Cortex of kidney (tissue), 1 donor: ENCODE measurements at places on chromosomes 5 and 9.

DNA sequence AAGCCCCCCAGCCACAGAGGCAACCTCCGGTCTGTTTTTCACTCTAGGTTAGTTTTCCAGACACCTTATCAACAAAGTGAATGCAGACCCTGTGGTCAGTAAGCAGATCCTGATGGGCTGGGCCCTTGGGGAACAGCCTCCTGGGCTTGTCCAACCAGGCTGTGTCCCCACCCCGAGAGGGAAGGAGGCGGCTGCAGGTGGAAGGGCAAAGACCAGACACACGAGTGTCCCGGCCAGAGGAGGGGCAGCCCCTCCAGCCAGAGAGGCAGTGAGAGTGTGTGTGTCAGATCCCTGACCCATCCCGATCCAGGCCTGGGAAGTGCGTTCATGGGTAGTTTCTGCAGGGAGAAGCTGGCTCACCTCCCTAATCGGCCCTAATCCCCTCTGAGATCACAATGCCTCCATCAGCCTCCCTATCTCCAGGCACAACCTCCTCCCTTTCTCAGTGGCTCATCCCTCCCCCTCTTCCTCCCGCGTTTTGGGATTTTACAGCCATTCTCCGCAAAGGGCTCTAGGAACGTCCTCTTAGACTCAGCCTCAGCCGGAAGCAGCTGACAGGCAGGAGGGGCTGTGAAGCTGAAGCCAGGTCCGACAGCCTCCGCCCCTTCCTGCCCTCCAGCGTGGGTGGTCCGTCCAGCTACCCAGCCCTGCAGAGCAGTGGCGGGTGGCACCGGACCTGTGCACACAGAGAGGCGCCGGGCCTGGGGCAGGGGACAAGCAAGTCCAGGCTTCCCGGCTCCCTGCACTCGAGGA, 9.7 kb downstream of the SLC12A7 start:
- DNase-seq: no peak

DNA sequence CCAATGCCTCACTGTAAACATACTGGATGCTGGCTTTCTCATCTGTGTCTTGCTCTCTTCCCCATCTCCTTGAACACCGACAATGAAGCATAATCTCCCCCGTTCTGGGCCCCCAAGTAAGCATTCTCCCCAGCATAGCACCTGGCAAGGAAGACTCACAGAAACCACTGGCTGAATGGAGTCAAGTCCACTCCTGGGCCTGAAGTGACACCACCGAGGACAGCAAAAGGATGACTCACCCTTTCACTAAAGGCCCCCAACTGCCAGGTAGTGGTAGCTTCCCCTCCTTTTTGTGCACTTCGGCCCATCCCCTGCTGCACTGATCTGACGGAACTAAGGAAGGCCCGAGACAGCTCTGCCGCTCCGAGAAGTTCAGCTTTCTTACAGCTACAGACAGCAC, 9.4 kb downstream of the VDAC1 start:
- no peak for DNase-seq

DNA sequence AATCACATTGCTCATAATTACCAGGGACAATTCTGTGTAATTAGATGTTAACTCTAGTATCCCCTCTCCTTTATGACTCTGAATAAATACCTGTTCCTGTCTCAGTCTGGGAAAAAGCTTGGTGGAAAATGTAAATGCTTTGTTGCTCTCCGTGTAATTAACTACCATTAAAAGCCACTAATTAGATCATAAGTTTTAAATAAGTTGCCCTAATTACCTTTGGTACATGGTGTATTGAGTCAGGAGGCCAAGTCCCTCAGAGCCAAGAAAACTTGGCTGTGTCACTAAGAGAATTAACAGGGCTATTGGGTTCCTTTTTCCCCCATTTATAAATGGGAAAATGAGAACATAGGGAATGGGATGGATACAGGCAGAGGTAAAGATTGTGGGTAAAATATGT, 617.6 kb downstream of the TLR4 start:
- DNase-seq: no peak

DNA sequence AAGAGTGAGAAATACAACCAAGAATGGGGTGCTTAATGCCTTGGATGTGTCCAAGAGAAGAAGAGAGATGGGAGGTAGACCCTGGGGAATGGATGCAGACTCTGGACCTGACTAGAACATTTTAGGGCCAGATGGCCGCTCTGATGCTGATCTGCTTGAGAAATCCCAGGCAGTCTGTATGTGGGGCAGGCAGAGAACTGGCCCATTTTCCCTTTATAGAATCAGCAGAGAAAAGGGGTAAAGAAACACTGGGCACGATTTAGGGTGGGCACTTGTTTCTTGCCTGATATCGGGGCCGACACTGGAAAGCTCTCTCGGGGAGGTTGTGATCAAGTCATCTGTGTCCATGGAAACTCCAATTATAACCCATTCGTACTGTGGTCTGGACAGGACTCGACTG, 118.5 kb upstream of the FSTL4 start:
- no peak for DNase-seq

GRCh38 chr5:83919071-83920041, 198.7 kb upstream of the HAPLN1 start:
- no peak for DNase-seq

DNA sequence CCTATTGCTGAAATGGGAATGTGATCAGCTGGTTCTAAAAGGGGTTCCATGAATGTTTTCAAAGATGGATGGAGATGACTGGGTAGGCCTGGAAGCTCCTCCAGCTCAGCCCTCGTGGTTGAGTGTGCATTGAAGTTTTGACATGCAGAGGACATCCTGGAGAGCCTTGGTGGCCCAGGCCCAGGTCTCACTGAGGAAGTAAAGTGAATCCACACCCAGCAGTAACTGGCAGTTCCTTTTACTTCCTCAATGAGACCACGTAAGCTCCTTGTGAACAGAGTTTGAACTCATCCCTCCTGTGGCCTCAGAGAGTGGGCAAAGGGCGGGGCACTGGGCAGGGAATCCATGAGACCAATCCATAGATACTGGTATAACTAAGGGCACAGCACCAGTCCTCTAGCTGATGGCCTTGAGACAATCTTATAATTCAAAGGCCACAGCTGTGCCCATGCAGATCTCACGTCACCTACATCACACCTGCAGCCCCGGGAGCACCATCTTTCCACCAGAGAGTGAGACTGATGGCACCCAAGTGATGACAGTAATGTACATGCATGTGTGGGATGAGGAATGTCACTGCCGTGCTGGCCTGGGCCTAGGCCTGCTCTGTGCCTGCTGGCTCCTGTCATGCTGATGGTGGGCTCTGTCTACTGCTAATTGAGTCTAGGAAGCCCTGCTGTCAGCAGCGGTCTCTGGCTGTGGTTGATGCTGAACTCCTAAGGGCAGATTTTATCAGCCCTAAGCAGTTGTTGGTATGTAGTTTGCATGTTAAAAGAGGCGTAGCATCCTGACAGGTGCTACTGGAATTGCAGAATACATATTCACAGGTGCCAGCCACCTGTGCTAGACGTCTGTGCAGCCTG, 257.8 kb downstream of the FSTL4 start:
- no peak for DNase-seq

GRCh38 chr5:66441351-66441750, 154.8 kb upstream of the MAST4 start:
- DNase-seq: no peak

GRCh38 chr9:26539867-26540493, 352.6 kb downstream of the CAAP1 start:
- no peak for DNase-seq

- no peak for DNase-seq
Observed at GRCh38 chr5:91252916-91253315, 130.2 kb downstream of the ARRDC3 start.

DNA sequence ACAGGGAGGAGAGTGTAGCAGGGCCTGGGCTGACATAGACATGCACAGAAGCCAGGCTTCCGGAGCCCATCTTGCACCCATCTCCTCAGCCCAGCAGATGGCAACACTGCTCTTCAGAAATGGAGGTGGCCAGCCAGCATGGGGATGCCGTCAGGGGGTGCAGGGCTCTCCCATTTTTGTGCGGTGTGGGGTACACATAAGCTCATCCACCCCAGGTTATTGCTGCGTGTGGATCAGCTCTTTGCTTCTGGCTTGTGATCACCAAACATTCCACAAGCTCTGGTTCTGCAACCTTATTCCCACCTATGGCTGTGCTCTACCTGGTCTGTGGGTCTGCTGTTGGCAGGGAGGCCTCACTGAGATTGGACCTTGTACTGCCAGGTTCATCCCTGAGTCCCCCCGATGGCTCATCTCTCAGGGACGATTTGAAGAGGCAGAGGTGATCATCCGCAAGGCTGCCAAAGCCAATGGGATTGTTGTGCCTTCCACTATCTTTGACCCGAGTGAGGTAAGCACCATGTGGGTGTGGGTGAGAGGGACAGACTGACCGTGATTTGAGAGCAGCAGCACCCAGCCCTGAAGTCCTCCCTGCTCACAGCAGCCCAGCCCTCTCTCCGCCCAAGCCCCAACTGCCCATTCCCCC, 17.3 kb downstream of the SLC22A5 start:
- DNase-seq: no peak

- DNase-seq: no peak
Observed at GRCh38 chr5:11269515-11269914, 508.5 kb upstream of the DAP start.

DNA sequence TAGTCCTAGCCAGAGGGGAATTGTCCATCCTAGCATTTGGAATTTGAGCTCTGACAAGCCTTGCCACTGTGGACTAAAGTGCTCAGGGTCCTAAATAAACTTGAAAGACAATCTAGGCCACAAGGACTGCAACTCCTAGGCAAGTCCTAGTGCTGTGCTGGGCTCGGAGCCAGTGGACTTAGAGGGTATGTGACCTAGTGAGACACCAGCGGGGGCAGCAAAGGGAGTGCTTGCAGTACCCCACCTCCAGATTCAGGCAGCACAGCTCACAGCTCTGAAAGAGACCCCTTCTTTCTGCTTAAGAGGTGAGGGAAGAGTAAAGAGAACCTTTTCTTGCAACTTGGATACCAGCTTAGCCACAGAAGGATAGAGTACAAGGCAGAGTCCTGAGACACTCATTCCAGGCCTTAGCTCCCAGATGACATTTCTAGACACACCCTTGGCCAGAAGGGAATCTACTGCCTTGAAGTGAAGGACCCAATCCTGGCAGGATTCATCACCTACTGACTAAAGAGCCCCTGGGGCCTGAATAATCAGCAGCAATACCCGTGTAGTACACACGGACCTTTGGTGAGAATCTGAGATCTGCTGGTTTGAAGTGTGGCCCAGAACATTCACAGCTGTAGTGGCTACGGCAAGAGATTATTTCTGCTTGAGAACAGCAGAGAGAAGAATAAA, 164.6 kb downstream of the CCDC171 start:
- no peak for DNase-seq

GRCh38 chr9:27227192-27227591, 69.8 kb downstream of the EQTN start:
- DNase-seq: no peak

DNA sequence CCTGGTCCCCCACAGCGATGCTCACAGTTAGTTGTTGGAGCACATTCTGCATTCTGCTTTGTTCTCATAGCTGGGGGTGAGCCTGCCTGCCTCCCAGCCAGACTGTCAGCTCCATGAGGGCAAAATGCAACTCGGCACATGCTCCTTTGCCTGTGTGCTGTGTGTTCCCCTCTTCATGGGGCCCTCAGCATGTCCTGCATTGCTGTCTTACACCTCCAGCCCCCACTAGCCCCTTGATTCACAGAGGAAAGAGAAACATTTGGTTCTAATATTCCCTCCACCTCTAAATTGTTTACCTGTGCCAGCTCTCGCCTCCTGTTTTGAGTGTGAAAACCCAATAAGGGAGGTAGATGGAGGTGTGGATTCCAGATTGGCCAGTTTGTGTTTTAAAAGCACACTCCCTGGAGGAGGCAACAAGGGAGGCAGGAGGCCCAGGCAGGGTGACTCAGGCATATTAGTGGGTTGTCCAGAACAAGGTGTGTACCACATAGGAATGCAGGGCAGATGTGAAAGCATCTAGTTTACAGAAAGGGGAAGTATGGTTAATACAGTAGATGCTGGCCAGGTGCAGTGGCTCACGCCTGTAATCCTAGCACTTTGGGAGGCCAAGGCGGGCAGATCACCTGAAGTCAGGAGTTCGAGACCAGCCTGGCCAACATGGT, 224.6 kb downstream of the AGTPBP1 start:
- no peak for DNase-seq

- no peak for DNase-seq
Observed at GRCh38 chr5:14148890-14149671, 5.9 kb downstream of the TRIO start.
